ENCODE measurements at places on chromosomes 7 and 10. TPM values are rescaled to one million over a fixed set of nuclear protein-coding genes. Genes with fewer than 3 reads are reported as not detected.

Gene FZD1
- 5.6 TPM for total RNA-seq

Gene ZNF479
- not detected for total RNA-seq

Gene CYP26C1
- not detected for total RNA-seq

Gene COL17A1
- total RNA-seq: 166 TPM

GRCh38 chr10:69801094-69801433 lies 642 bp upstream of the COL13A1 start:
- peak; percentile 55 for DNase-seq

GRCh38 chr7:27123477-27124053 lies 7.0 kb downstream of the HOXA4 start:
- DNase-seq: no peak

GRCh38 chr7:106643216-106644000 lies 17.6 kb downstream of the CCDC71L start:
- DNase-seq: no peak

DNA sequence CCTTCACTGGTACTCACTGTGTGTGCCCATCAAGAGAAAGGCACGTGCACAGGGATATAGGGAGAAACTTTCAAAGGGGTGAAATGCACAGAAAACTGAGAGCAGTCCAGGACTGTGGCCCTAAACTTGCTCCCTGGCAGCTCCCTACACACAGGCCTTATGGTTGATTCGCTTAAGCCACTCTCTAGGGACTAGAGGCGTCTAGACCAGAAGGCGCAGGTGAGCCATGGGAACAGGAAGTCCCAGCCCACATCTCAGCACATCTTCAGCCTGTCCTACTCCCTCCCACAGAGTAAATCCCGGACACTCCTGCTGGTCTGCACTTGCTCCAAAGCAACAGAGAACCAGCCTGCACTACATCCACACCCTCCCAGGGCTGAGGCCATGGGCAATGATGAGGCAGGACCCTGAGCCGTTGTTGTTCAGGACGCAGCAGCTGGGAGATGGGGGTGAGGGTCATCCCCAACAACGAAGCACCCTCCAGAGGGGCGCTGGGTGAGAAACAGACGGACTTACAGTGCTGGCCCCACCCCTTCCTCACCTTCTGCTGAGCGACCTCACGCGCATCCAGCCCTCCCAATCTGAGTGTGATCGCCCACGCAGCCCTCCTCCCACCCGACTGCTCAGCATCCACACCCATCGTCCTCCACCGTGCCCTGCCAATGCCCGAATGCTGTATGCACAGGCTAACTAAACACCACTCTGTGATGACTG lies 109.3 kb downstream of the TNS3 start:
- no peak for DNase-seq

DNA sequence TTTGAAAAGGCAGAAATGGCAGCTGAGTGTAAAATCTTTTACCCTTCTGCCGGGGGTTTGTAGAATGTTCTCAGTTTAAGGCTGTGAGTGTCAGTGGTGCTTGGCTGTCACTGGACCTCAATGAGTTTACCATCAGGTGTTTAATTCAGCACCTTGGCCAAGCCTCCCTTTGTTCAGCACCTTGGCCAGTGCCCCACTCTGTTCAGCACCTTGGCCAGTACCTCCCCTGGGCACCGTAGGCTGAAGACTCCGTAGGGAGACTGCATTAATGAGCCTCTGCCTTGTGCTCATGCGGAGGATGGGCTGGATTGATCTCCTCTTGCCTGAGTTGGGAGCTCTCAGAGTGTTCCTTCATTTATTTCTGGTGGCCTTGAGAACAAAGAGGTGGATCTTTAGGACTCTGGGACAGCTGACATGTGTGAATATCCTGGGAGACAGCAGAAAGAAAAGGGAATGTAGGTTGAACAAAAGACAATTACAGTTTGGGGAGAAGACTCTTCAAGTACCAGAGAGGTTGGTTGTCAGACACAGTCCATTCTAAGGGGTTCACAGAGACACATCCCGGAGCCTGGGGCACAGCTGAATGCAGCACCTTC lies 1.6 kb downstream of the FAM24A start:
- DNase-seq: peak; percentile 24

DNA sequence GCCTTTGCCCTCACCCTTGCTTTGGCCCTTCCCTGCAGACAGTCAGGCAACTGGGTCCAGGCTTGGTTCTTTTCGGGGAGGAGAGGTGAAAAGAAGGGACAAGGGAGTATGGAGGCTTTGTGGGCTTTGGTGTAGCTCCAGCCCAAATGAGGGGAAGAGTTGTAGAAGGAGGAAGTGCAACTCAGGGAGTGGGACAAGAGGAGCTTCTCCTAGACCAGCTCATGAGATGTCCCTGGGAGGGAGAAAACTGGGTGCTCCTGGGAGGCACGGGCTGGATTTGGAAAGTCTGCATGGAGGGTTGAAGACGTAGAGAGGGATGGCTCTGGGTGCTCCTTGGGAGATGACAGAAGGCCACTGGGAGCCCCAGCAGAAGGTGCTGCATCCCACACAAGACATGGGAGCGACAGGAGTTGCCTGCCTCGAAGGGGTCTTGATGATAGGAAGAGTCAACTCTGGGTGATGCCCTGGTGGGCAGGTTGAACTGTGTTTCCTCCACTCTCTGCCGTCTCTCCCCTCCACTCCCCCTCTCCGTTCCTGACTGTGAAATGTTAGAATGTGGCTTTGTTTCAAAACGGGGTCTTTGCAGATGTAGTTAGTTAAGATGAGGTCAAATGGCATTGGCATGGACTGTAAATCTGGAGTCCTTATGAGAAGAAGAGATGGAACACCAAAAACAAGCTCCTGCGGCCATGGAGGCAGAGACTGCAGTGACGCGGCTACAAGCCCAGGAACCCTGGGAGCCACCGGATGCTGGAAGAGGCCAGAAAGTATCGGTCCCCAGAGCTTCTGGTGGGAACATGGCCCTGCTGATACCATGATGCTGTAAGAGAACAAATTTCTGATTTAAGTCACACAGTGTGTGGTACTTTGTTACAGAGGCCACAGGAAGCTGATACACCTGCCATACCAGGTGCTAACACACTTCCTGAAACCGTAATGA lies 298.5 kb downstream of the GLRX3 start:
- DNase-seq: no peak

DNA sequence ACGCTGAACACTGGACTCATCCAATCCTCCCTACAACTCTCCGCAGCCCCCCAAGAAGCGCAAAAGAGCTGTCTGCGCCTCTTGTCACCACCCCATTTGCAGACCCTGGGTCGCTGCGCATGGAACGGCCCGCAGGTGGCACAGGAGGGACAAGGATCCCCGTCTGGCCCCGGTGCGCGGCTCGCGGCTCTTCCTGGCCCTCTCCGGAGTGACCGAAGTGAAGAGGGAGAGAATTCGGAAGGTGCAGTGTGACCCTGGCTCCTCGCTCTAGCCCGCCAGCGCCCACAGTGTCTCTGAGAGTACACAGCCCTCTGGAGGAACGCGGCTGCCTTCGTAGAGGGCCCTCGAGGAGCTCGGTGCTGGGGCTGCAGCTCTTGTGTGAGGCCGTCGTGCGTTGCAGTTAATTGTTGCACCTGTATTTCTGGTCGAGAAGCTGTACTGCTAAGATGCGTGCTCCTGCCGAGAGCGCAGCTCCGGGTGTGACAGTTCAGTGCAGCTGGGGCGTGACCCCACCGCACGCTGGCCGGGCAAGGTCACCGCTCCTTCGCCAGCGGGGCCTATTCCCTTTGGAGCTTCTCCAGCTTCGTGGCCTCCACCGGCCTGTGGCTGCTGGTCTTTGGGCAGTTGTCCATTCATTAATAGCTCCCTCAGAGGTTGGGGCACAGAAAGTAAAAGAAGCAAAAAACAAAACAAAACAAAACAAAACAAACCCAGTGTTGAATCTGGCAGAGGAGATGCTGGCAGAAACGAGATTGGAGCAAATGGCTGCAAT lies 119.0 kb downstream of the SEC23IP start:
- DNase-seq: peak; percentile 37

DNA sequence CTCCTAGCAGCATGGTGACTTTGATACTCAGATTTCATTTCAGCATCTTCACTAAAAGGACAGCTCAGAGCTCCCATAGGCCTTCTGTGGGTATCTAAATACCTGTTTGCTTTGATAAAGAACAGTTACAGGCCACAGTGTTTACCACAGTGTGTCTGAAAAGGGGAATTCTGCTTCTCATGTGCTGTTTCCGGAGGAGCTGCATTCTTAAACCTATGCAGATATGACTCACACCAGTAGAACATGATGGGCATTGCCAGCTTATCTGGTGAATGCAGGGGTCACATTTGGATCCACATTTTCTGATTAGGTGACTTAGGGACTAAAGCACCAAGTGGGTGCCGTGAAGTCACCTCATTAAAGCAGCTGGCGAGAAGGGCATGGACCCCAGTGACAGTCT lies 52.6 kb downstream of the TRRAP start:
- no peak for DNase-seq

DNA sequence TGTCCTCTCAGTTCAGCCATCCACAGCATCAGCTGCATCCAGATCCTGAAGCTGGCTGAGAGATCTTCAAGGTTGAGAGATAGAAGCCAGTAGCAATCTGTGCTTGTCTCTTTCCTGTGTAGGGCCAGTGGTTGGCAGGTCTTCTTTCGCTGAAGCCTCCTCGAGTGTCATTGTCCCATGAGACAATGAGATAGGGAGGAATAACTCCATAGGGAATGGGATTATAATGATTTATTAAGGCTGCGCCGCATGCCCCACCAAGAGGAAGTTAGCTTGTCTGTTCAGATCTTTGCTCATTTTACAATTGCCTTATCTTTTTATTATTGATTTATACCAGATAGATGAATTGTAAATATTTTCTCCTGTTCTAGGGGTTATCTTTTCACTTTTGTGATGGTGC lies 61.5 kb downstream of the MCMBP start:
- DNase-seq: no peak

- no peak for DNase-seq
Observed at GRCh38 chr7:71857338-71857737, 554.8 kb downstream of the CALN1 start.

DNA sequence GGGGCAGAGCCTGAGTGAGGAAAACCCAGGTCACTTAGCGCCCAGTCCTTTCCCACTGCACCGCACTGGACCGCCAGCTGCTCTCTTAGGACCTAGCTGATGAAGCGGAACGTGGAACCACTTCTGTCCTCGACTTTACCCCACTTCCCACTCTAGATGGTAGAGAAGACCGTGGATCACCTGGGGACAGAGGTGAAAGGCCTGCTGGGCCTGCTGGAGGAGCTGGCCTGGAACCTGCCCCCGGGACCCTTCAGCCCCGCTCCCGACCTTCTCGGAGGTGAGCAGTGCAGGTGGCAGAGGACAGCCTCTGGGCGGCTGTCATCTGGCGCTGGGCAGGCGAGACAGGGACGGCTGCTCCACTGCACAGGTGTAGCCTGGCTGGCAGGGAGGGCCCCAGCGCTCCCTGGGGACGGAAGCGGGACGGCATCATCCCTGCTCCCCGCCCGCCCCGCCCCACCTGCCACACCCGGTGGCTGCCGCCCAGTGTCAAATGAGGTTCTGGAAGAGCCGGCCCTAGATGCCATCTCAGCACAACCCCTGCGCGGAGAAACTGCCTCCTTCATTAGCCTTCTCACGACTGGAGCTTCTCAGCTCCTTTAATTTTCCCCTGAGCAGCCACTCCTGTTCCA lies 11.7 kb downstream of the PLAC9 start:
- peak; percentile 73 for DNase-seq

DNA sequence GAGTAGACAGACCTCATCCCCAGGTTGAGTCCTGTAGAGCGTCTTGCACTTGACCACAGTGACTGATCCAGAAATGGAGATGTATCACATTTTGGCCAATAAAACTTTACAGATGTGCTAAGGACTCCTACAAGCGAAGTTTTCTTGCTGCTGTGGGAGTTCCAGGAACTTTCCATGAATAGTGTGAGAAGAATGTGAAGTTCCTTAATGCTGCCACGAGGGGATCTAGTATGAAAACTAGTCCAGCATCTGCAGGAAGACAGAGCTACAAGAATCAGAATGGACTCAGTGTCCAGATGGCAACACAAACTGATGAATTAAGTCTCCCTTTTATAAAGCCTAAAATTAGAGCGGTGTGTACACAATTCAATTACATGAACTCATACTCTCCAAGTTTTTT lies 14.8 kb upstream of the LSM8 start:
- no peak for DNase-seq

DNA sequence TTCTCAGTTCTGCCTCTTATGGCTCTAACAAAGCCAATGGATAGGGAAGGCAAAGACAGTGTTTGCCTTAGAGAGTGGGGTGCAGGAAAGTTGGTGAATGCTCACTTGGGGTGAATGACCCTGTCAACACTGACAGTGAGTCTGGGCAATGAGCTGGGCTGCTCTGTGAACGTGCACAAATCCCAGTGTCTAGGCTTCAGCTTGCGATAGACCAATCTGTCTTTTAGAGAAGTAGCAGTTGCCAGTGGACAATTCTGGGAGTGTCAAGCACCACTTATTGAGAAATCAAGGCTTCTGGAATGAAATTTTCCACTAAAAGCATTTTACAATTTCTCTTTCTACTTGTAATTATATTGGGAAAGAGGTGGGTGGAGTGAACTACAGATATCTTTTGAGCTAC lies 141.4 kb downstream of the HERPUD2 start:
- no peak for DNase-seq

DNA sequence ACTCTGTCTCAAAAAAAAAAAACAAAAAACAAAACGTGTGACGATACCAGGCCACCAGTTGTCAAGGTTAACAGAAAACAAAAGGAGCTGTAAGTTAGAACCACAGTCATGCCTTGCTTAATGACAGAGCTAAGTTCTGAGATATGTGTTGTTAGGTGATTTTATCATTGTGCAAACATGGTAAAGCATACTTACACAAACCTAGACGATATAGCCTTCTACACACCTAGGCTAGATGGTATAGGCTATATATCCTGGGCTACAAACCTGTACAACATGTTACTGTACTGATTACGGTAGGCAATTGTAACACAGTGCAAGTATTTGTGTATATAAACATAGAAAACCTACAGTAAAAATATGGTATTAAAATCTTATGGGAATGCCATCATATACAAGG lies 564.2 kb downstream of the HTR7 start:
- no peak for DNase-seq
